ENCODE measurements at places on chromosomes 2 and 18.

DNA sequence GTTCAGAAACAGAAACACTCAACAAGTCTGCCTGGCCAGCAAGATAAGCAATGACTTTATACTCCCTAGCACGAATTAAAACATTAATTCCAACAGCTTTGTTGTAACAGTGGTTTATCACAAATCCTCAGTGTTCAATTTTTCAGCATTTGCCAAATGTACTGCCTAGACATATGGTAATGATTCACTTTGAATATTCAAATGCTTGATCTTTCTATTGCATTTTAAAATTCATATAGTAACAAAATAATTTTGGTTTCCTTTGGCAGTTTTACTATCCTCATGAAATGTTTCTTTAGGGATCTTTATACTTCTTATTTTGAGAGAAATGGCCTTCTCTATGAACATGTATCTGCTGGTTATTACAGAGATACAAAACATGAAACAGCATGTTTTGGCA is 851.8 kb upstream of the NXPH2 start:
- DNase-seq = no peak

DNA sequence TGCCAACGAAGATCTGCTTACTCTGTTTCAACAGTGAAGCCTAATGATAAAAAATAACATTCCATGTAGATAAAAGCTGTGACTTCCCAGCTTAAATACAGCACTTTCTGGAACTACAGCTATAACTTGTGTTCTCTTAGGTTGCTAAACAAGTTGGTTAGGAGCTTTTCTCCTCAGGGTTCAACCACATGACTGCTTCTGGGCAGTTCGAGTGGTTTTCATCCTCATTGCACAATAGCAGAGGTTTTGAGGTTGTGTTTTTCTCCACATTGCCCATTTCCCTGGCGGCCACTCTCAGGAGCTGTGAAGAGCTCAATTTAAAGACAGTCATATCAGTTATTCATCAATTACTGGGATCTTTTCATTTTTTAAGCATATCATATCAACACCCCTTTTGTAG is 102.2 kb upstream of the CYP1B1 start:
- no peak for DNase-seq

- no peak for DNase-seq
These were observed 65.4 kb downstream of the SMAD7 start for GRCh38 chr18:48885266-48885923.

DNA sequence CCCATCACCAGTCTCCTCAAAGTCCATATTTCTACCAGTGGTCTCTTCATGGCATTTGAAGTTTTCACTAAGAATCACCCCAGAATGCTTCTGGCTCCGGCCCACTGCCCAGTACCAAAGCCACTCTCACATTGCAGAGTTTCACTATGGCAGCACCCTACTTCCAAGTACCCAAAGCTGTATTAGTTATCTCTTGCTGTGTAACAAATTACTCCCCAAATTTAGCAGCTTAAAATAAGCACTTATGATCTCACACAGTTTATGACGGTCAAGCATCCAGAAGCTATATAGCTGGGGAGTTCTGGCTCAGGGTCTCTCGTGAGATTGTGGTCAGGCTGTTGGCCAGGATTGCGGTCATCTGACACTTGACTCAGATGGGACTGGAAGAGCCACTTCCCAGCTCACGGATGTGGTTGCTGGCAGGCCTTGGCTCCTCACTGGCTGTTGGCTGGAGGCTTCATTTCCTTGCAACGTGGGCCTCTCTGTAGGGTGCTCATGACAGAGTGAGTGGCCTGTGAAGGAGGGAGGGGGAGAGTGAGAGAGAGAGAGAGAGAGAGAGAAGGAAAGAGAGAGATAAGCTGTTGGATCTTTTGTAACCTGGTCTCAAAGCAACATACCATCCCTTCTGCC is 189.5 kb downstream of the CTIF start:
- DNase-seq = no peak

GRCh38 chr2:199999166-199999565 is 43.8 kb downstream of the MAIP1 start:
- DNase-seq = no peak

DNA sequence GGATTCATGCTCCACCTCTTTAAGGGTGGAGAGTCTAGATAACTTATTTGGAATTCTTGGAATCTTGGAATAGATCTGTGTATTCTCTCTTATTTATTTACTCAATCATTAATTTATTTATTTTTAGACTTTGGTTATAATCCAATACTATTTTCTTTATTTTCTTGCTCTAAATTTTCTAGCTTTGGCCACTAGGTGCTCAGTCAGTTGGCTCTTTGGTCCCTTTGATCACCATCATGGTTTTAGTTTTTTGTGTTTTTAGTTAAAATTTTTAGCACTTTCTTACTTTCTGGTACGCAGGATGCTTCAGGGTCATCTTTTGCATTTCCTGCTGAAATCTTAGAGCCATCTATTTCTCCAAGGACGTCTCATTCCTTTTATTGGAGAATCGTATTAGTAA is 5.2 kb upstream of the PLEK start:
- DNase-seq = no peak

DNA sequence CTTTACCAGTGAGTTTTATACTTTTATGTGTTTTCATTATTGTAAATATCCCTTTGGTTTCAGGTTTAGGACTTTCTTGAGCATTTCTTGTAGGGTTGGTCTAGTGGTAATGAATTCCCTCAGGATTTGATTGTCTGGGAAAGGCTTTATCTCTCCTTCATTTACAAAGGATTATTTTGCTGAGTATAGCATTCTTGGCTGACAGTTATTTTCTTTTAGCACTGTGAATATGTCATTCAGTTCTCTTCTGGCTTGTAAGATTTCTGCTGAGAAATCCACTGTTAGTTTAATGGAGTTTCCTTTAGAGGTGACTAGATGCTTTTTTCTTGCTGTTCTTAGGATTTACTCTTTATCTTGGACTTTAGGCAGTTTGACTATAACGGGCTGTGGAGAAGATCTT is 373.9 kb downstream of the TSN start:
- no peak for DNase-seq

- DNase-seq = no peak
These were observed 85.7 kb upstream of the ODC1 start for GRCh38 chr2:10533811-10534321.

DNA sequence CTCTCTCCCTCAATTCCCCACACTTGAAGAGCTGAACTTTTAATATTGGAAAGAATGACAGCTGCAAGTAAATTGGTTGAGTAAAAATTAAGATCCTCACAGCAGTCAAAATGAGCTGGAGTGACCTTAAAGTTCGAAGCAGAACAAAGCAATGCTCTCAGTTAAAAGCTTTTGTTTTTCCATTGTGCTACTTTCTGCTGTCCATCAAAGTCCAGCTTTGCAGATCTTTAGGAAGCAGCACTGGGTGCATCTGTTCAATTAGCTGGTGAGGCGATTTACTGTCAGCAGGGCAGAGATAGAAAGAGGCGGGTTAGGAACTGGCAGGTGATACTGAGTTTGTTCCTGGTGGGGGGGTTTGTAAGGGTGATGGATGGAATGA is 834.8 kb downstream of the CPS1 start:
- no peak for DNase-seq

- DNase-seq = no peak
These were observed 95.9 kb downstream of the NCOA1 start for GRCh38 chr2:24586955-24587354.

GRCh38 chr2:215839816-215840215 is 173.5 kb downstream of the MREG start:
- no peak for DNase-seq

GRCh38 chr2:173452416-173452815 is 97.7 kb downstream of the CDCA7 start:
- DNase-seq = no peak

GRCh38 chr2:71834796-71835195 is 312.9 kb downstream of the CYP26B1 start:
- no peak for DNase-seq

DNA sequence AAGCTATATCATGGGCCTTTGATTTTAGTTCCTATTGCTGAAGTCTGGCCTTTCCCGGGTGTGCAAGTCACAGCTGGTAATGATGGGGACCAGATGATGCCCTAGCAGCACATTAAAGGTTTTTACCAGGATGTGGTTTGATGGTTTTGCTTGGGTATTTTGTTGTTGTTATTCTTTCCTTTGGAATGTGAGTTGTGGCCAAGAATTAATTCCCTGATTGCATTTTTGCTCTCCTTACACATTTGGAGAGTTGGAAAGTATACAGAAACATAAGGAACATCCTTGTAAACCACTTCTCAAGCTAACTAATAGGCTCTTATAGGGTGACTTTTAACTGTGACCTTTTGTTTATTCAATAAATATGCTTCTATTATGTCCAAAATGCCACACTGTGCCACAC is 154.1 kb upstream of the MMADHC start:
- no peak for DNase-seq

DNA sequence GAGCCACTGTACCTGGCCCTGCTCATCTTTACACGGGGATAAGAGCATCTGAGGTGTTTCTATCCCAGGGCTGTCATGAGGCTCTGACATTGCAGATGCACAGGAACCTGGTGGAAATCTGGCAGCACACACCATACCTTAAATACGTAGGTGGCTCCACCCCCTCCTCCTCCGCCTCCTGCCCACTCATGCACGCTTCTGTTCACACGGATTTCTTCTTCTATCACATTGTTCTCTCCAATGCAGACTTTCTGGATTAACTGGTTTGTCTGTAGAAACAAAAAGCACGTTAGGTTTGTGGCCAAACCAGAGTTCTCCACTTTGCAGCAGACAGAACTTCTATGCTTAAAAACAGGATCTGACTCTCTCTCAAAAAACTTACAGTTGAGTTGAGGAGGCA is 118.2 kb downstream of the CLIP4 start:
- DNase-seq = no peak

GRCh38 chr2:71683070-71683469 is 229.7 kb downstream of the DYSF start:
- DNase-seq = no peak

Data from activated T-cell treated with anti-CD3 and anti-CD28 coated beads for 4 hours (primary cell).